Progenitor cell of endocrine pancreas (in vitro differentiated cells): ENCODE measurements at places on chromosomes 3 and 15. TPM values are rescaled to one million over a fixed set of nuclear protein-coding genes. Genes with fewer than 3 reads are reported as not detected.

GRCh38 chr3:184176377-184177330 is 2.0 kb downstream of the AP2M1 start:
- no peak for DNase-seq

DNA sequence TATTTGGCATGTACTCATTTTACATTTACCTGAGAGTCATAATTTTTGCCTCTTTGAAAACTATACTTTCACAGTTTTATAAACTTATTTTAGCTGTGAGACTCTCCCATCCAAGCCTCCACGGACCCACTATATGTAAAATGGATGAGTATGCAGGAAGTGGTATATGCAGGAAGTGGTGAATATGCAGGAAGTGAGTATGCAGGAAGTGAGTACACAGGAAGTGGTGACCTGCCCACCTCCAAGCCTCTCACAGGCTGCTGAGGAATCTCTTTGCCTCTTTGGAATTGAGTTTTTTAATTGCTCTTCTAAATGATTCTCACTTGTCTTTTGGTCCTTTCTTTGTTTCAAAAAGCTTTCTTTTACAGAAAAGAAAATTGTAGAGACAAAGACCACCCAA is 85.2 kb downstream of the KBTBD8 start:
- DNase-seq: no peak

DNA sequence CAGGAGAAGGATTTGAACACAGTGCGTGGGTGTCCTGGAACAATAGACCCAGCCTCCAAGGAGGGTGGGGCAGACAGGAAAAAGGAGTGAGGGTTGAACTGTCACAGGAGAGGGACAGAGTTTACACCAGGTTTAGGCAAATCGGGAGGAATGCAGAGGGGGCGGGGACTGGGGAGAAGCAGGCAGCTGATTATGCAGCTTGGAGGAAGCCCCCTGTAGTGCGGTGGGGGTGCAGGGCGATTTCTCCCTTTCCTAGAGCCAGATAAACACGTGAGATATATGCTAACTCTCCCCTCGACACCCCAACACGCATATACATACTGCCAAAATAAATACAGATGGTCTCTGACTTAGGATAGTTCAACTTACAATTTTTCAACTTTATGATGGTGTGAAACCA is 108.6 kb upstream of the PRR20G start:
- DNase-seq: no peak

GRCh38 chr15:93897377-93897776 is 334.0 kb upstream of the MCTP2 start:
- DNase-seq: no peak

- DNase-seq: no peak
These were observed 41.5 kb upstream of the CFAP161 start for GRCh38 chr15:81092559-81092902.

DNA sequence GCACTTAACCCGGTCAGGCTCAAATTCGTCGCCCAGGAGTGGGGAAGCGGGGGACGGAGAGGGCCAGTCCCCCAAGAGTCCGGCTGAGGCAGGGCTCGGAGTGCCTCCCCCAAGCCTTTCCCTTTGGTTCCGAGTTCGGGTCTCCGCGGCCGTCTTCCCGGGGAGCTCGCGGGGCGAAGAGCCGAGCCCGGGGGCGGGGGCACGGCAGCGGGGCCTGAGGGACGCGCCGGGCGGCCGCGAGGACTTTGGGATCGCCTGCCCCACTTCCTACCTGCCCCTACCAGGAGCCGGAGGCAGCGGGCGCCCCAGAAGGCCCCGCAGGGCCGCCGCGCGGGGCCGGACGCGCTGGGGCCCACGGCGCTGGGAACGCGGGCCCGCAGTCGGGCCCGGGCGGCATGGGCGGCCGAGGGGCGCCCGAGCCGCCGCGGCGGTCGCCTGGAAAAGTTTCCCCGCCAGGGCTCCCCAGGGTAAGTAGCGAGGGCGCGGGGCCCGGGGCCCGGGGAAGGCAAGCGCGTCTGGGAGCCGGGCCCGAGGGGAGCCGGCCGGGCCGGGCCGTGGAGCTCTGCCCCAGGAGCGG is 2.8 kb downstream of the FURIN start:
- DNase-seq: no peak

- no peak for DNase-seq
These were observed 283.4 kb downstream of the LSAMP start for GRCh38 chr3:116161575-116162525.

DNA sequence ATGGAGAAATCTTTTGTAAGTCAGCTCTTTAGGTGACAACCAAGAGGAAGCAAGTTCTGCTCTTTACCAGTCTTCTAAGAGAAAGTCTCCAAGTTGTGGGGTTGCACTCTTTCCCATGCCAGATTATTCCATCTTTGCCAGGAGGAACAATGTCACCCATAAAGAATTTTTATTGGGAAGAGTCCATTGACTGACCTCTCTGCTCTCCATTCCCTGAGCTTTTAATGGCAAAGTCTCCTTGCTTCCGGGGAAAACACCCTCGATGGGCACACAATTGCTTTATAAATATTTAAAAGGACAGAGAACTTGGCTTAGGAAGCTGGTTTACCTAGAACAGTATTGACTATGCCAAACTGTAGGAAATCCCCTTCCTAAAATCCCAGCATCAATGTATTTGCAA is 19.9 kb upstream of the UBE2E1 start:
- DNase-seq: no peak

DNA sequence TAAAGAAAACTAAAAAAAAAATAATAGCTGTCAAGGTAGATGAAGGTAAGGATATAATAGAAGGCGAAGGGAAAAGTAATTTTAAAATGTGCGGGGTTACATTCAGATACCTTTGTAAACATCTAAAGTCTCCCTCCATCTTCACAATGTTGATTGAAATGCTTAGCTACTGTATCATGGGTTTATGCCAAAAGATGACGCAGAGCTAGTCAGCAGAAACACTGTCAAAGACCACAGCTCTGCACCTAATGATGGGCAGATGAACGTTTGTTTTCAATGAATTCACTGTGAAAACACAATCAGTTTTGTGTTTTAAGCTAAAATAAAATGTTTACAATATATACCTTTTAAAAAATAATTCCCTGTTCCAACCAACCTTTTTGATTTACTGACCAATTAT is 61.2 kb downstream of the RFTN1 start:
- DNase-seq: no peak

- no peak for DNase-seq
These were observed 55.3 kb downstream of the CORO2B start for GRCh38 chr15:68634122-68634482.

DNA sequence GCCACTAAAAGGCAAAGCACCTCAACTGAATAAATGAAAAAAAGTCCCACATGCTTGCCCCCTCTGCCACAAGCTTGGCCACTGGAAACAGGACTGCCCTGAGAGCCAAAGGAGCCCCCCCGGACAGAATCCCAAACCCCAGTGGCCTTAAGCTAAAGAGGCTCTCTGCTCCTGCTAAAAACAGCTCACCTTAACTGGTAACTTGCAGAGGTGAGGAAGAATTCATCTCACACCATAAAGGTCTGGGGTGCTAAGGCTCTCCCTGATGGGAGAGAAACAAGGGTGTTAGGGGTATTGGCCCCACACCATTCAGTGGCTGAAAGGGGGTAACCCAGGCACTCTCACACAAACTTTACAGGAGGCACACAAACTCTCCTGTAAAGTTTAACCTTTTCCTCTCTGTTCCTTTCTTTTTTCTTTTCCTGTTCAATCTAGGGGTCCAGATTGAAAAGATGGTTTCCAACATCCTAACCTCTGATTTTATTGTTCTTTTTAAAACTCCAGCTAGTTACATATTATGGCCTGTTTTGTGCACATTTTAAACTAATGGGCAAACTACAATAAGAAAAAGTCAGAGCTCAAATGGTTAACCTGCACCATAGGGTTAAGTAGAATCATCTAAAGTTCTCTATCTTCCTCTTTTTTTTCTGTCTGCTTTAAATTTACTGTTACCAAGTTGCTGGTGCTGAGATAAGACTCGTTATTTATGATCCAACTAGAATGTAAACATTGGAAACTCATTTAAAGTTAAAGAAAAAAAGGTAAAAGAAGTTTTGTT is 19.9 kb downstream of the TRANK1 start:
- DNase-seq: no peak

- DNase-seq: no peak
These were observed 127.3 kb upstream of the ROPN1 start for GRCh38 chr3:124119056-124119716.

GRCh38 chr3:102018551-102018950 is 169.2 kb downstream of the NFKBIZ start:
- DNase-seq: no peak

- DNase-seq: no peak
These were observed 273.0 kb upstream of the COL8A1 start for GRCh38 chr3:99365396-99365795.

GRCh38 chr3:129549006-129549800 is 6.2 kb downstream of the H1-8 start:
- no peak for DNase-seq

The SRGAP3 gene
- 20.7 and 21.4 TPM in 2 replicates for total RNA-seq

The CMTM8 gene
- 33.8 and 39.1 TPM in 2 replicates for total RNA-seq

The EDEM1 gene
- total RNA-seq: 24.1 and 25.4 TPM in 2 replicates

The AMT gene
- total RNA-seq: 29.8 and 32.8 TPM in 2 replicates

The FAM174B gene
- 33.4 and 37.0 TPM in 2 replicates for total RNA-seq

The SH2D7 gene
- not detected in 2 replicates for total RNA-seq

The MOBP gene
- not detected in 2 replicates for total RNA-seq

The LMLN gene
- total RNA-seq: 8.0 and 14.4 TPM in 2 replicates

The SPATA12 gene
- total RNA-seq: 0.14 and 0.16 TPM in 2 replicates

The PLD1 gene
- total RNA-seq: 143 and 156 TPM in 2 replicates

The SKOR1 gene
- total RNA-seq: 0.60 and 0.75 TPM in 2 replicates

The MME gene
- total RNA-seq: 0.93 TPM in 2 replicates

The TRPM7 gene
- 39.8 and 41.0 TPM in 2 replicates for total RNA-seq

The ASB14 gene
- total RNA-seq: not detected in 2 replicates

The PLS1 gene
- 15.7 and 16.0 TPM in 2 replicates for total RNA-seq
